NCI-H748 treated with DMSO at 0.1 percent for 48 hours (cell line): ENCODE measurements at places on chromosomes 5 and 9.

GRCh38 chr9:134538856-134539566 lies 102.6 kb upstream of the COL5A1 start:
- DNase-seq = no peak

DNA sequence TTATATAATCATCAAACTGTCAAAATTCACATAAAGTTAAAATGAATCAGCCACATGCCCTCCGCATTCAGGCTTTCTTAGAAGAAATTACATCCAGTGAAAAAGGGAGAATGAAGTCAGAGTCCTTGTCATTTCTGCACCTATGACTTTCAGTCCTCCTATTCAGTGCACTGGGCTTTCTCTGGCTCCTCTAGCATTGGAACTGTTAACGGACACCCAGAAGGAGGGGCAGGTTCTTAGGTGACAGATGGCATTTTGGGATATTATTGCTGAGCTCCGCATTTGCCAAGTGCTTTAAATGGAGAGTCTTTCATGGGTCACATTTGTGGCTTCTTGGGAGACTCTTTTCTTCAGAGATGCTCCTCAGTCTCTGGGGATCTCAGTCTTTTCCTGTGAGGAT lies 40.0 kb downstream of the ADAMTS19 start:
- no peak for DNase-seq

- DNase-seq = no peak
Measured at GRCh38 chr5:15655683-15656082, 155.7 kb downstream of the FBXL7 start.

- DNase-seq = no peak
Measured at GRCh38 chr5:776862-777711, 7.4 kb downstream of the ZDHHC11B start.

DNA sequence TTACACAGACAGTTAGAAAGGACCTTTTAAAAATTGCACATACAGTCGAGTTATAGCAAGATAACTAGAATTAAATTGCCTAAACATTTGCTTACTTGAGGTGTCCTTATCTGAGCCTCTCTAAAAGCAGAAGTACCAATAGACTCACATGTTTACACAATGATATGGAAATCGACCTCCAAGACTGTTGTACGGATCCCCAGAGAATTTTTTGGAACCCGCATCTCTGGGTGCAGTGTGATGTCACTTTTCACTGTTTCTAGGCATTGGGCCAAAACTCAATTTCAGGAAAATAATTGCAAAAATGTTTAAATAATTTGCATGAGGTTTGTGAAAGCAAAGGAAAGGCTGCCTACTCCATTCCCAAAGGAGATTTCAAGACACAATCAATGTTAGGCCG lies 63.1 kb upstream of the ATG10 start:
- no peak for DNase-seq

GRCh38 chr9:116000748-116001329 lies 152.8 kb upstream of the PAPPA start:
- DNase-seq = no peak

DNA sequence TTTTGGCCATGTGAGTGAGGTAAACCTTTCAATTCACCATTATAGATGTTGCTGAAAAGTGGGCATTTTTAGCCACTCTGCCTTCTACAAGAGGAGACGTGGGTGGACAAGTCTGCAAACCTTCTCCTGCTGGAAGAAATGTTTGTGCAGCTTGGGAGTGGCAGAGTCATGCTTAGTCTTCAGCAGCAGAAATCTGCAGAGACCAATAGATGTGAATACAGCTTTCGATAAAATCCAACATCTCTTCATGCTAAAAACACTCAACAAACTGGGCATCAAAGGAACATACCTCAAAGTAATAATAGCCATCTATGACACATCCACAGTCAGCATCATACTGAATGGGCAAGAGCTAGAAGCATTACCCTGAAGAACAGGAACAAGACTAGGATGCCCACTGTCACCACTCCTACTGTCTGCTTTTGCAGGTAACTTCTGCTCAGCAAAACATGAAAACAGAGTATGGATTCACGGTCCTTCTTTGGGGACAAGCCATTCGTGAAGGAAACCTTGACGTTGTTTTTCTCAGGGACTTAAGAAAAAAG lies 91.3 kb downstream of the RALGPS1 start:
- no peak for DNase-seq

DNA sequence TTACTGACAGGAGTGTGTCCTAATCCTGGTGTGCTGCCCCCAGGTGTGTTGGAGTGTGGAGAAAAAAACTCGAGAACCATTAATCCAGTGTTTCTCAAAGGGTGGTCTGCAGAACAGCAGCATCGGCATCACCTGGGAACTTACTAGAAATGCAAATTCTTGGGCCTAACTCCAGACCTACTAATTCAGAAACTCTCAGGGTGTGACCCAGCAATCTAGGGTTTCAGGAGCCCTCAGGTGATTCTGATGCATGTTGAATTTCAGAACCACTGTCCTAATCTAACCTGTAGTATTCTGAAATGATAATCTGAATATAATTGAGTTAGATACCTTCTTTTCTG lies 30.0 kb upstream of the IL6ST start:
- DNase-seq = no peak

- DNase-seq = no peak
Measured at GRCh38 chr5:39721394-39721793, 296.6 kb upstream of the DAB2 start.

GRCh38 chr9:131593091-131593820 lies 47.9 kb downstream of the PRRT1B start:
- DNase-seq = no peak

DNA sequence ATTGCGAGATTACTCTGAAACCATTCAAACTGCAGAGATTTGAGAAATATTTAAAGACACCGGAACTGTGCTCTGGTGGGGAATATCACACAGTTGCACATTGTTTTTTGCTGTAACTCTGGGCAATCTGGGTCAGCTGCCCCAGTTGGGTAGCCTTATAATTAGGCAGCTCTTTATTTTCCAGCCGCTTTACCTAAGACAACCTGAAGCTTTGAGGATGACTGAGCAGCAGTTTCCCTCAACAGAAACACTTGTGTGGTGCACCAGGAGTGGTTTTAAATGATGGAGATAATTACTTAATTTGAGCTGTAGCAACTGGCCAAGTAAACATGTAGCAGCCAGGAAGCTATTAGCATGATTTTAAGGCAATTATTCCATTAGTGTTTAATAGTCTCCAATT lies 2.9 kb downstream of the PLCXD3 start:
- peak; percentile 96 for DNase-seq

GRCh38 chr5:76811214-76811613 lies 7.6 kb upstream of the F2RL1 start:
- DNase-seq = no peak

DNA sequence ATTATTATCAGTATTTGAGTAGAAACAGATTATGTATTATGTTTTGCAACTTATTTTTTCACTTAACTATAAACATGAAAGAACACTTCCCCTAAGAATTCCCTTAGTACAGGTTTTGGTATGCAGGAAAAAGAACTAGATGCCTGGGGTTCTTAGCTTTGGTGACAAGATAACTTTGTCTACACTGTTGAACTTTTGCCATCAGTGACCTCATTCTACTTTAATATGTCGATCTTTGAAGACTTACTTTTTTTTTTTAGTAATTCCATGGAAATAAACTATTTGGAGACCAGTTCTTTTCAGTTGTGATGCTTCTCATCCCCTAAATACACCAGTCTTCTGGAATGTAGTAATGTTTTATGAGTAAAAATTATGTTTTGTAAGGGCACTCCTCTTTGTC lies 34.3 kb downstream of the ZNF462 start:
- no peak for DNase-seq

- DNase-seq = no peak
Measured at GRCh38 chr9:130885484-130886375, 10.9 kb downstream of the QRFP start.

- DNase-seq = no peak
Measured at GRCh38 chr5:107799306-107799705, 128.6 kb upstream of the EFNA5 start.

GRCh38 chr5:82396871-82397514 lies 118.8 kb upstream of the RPS23 start:
- DNase-seq = peak; percentile 49

DNA sequence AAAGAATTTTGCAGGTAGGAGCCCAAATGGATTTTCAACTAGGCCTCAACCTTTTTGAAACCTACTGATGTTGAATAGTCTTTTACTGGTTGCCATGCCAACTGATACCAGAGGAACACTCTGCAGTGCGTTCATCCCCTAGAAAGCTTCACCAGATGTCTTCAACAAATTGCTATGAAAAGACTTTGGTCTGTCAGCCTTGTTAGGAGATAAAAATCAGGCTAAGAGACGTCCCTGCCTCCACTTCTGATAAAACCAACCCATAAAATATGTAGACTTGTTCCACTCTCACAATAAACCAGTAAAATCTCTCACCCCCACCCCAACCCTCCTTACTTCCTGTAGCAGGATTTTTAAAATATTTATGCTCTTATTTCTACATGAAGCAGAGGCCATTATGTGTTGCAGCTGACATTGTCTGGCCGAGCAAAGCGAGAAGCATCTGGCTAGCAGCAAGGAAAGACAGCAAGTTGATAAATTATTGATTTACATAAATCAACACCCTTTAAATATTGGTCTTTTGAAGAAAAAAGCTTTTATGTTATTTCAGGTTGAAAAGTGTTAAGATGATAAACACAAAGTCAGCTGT lies 428.7 kb downstream of the ISL1 start:
- DNase-seq = no peak
